ENCODE measurements at places on chromosomes 7 and 10.

DNA sequence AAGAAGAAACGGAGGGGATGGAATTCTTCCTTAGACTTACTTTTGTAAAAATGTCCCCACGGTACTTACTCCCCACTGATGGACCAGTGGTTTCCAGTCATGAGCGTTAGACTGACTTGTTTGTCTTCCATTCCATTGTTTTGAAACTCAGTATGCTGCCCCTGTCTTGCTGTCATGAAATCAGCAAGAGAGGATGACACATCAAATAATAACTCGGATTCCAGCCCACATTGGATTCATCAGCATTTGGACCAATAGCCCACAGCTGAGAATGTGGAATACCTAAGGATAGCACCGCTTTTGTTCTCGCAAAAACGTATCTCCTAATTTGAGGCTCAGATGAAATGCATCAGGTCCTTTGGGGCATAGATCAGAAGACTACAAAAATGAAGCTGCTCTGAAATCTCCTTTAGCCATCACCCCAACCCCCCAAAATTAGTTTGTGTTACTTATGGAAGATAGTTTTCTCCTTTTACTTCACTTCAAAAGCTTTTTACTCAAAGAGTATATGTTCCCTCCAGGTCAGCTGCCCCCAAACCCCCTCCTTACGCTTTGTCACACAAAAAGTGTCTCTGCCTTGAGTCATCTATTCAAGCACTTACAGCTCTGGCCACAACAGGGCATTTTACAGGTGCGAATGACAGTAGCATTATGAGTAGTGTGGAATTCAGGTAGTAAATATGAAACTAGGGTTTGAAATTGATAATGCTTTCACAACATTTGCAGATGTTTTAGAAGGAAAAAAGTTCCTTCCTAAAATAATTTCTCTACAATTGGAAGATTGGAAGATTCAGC, 158.7 kb upstream of the LANCL2 start:
- no peak for DNase-seq

GRCh38 chr10:124962421-124962820, 20.5 kb downstream of the ZRANB1 start:
- DNase-seq, result no peak

GRCh38 chr7:128836729-128837348, 6.6 kb downstream of the FLNC start:
- no peak for DNase-seq

DNA sequence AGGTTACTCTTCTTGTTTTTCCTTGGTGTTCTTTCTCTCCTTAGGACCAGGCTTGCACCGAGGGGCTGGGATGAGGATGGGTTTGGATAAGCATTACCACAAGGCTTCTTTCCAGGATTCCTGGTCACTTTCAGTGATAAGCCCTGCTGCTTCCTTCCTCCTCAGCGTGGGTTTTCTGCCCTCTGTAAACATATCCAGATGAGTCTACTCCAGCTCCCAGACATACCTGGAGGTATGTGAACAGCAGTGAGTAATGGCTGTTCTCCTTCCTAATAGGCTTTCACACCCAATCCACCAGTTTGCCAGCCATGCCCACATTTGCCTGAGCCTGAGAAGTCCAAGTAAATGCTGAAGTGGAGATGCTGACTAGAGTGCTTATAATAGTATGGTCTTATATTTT, 229.8 kb upstream of the YAE1 start:
- DNase-seq, result no peak

GRCh38 chr10:132867801-132868644, 74.3 kb downstream of the CFAP46 start:
- DNase-seq, result no peak

- DNase-seq, result no peak
Observed at GRCh38 chr10:95758351-95759025, 2.5 kb downstream of the ENTPD1 start.

GRCh38 chr10:2943932-2944614, 123.3 kb upstream of the PFKP start:
- no peak for DNase-seq

DNA sequence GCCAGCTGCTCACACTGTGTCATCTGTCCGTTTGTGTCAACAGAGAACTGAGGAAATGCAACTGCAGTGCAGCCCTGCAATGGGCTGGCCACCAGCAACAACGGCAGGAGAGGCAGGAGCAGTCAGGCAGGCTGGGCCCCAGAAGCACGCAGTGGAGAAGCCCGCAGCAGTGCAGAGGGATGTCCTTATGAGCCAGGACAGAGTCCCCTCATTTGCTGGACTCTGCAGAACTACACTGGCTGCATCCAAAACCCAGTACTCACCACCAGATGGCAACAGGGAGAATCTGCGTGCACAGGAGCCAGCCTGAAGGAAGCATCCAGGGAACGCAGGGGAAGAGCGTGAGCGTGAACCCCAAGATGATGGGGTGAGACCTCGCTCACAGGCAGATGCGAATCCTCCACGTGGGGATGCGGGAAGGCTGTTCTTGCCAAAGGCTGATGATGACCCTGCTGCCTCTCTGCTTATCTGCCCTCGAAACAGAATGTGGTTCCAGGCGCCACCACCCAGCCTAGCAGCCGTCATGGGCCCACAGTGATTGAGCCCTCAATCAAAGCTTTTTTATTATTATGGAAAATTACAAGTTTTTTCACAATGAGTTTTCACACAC, 232.1 kb downstream of the PTPRN2 start:
- no peak for DNase-seq

- no peak for DNase-seq
Observed at GRCh38 chr7:159113056-159113455, 31.6 kb downstream of the VIPR2 start.

GRCh38 chr10:59905066-59905730, 1.2 kb downstream of the CCDC6 start:
- no peak for DNase-seq

DNA sequence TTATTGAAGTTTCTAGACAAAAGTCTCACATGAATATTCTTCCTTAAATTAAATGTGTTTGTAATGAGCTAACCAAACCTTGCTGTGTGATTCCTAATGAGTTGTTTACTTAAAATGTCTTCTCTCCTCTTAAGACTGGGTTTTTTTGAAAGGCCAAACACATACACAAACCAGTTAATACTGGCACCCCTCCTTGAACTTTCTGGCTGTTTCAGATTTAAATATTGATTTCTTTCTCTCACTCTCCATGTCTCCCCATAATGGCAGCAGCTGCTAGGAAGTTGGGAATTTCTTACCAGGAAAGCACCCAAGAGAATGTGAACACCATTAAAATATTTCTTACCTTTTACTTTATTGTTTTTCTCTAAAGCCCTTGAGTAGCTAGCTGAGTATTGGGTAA, 11.4 kb upstream of the PTN start:
- DNase-seq, result no peak

GRCh38 chr7:13416071-13416470, 573.4 kb downstream of the ETV1 start:
- no peak for DNase-seq

GRCh38 chr7:126718419-126718818, 534.3 kb downstream of the GRM8 start:
- no peak for DNase-seq

- DNase-seq, result no peak
Observed at GRCh38 chr7:98627413-98627790, 10.3 kb downstream of the NPTX2 start.

DNA sequence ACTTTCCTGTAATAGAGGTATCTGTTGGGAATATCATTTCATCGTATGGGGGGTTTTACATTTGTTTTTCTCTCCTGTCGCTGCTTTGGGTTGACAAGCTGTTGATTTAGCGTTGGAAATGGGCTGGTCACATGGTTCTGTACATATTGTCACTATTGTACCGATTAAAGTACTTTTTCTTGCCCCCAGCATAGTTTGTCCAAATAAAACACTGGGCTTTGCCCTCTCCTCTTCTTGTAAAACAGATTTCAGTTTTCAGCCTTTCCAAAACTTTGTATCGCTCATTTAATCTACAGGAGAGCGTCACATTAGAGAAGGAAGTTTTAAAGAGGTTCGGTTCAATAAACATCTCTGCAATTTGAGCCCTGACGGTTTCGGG, 4.0 kb downstream of the BMI1 start:
- no peak for DNase-seq
